ENCODE measurements at places on chromosomes 12 and 14.
A peak's percentile ranks its signal among the peaks of the same experiment; 100 is the strongest.

GRCh38 chr14:69886453-69887242, 7.4 kb downstream of the SMOC1 start:
- no peak for DNase-seq

DNA sequence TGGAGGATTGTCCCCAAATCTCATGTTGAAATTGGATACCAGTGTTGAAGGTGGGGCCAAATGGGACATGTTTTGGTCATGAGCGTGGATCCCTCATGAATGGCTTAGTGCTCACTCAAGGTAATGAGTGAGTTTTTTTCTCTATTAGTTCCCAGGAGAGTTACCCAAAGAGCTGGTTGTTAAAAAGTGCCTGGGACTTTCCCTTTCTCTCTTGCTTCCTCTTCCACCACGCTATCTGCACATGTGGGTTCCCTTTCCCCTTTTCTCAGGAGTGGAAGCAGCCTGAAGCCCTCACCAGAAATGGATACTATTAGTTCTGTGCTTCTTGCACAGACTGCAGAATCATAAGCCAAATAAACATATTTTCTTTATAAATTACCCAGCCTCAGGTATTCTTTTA, 465.4 kb downstream of the FSCB start:
- no peak for DNase-seq

DNA sequence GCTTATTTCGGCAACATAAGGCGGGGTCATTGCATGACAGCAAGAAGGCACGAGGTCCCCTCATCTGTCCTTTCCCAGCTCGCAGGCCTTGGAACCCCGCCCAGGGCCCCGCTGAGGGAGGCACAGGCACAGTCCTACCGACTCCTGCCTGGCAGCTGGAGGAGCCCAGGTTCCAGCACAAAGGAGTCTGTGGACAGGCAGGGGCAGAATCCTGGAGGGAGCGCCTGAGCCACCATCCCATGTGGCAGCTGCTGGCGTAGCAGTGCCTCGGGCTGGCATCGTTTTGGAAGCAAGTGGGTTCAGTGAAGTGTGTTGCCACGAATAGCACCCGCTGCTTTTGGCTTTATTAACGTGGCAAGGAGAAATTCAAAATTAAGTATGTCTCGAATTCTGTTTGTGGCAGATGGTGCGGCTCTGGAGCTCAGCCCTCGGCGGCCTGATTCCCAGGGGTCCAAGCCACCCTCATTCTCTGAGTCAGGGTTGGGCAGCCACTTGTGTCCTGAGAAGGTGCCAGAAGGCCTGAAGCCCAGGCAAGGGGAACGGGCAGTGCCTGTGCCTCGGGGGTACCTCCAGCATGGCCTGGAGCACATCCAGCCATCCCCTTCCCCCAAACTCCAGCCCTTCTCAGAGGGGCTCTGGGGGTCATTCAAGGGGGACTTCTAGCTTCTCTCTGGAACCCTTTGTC, 35.9 kb downstream of the SLC8B1 start:
- peak; percentile 64 for DNase-seq

GRCh38 chr14:30993071-30993470, 32.4 kb upstream of the AP4S1 start:
- no peak for DNase-seq

GRCh38 chr12:11756022-11756421, 106.5 kb downstream of the ETV6 start:
- no peak for DNase-seq

GRCh38 chr12:130331146-130331545, 6.5 kb upstream of the PIWIL1 start:
- DNase-seq = no peak

DNA sequence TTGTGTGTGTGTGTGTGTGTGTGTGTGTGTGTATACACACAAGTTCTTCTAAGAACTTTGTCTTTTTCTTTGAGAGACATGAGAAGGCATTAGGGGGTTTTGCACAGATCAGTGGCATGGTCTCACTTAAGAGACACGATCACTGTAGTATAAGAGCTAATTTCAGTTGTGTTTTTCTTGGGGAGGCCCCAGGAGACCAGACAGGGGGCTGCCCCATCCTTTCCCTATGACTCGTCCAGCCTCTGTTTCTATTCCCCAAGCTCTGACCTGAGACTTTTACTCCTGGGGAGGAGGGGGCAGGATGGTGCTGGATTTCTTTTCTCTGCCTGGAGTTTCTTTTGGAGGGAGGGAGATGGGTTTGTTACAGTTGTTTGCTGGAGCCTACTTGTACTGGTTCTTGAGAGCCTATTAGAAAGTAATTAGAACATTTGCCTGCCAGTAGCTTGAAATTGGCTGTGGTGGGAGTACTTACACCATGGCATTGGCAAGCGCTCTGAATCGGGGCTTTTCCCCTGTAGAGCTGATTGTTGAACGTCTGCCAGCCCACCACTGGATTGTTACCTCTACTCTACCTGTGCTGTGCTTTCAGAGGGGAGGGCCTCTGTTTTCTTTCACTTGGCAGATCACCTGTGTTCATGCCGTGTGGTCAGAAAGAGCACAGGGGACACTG, 109.5 kb downstream of the TSPAN9 start:
- DNase-seq = no peak

DNA sequence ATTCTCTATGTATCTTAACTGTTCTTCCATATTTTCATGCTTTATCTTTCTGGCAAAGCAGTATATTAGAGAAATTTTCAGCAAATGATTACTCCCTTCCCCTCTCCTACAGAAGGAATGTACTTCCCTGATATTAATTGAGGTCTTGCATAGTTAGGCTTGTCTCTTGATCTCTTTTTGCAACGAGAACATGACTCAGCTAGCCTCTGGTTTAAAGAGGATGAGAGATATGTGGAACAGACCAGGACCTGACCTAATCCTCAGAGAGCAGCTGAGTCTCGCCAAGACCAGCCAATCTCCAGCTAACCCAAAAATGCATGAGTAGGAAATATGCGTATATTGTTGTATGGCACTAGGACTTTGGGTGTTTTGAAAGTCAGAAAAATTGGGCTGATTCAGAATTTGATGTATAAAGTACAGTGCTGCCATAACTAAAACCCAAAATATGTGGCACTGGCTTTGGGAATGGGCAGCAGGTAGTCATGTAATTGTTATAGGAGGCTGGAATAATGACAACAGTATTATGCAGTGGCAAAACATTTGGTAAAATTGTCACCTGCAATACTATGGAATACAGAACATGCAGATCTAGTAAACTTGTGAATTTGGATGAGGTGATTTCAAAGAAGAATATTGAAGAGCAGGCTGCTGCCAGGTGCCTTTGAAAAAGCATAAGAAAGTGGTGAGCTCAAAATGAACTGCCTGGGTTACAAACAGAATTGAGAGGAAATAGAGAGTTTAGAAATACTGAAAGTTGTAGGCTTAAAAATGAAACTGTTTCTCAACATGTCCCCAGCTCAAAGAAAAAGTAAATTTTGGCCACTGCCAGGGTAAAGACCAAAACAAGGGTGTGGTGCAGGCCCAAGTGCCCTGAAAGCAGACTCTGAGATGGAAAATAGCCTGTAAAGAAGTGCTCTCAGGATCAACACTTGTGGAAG, 9.3 kb upstream of the USP15 start:
- no peak for DNase-seq

DNA sequence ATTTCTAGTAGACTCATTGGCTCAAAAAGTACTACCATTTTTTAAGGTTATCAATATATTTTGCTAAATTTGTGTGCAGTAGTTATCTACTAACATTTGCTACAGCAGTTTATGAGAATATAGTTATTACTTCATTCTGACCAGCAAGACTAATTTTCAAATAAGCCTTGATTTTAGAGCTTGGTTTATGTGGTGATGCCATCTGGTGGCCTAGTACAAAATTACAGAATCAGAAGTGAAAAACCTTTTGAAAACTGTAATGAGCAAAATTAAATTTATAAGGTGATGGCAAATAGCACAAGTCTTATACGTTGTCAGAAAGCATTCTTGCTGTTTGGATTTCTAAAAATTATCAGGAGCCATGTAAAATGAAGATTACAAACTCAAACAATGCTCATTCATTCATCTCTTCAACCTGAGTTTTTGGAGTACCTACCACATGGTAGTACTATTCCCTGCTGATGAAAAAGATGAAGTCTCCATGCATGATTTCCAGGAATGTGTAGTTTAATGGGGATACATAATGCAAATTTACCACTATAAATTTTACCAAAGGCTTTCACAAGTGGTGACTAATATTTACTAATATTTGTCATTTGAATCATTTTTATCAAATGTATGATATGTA, 51.0 kb downstream of the MAGOHB start:
- DNase-seq = no peak

DNA sequence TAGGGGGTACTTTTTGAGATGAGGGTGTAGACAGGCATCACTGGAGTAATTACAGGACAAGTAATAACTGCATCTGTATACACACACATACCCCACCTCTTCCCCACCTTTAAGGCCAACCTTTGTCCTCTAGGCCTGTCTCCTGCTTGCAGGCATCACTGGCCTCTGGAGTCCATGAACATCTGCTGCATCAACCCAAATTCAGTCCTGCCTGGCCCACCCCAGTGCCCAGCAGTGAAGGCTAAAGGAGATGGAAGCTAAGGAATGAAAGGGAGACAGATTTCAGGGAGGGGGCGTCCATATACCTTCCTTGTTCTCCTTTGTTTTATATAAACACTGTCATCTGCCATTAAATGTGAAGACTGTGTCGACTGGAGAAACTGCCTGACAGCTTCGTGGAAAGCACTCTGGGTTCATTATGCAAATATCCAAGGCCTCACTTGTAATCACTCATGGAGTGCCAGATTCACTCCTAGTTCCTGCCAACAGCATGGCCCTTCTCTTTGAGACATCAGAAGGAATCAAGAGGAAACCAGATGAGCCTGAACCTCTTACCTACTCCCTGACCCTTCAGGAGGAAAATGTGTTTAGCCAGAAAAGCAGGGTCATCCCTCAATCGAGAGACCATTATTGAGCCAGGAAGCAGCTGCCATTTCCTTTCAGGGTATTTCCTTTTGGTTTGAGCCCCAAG, 64.4 kb downstream of the SERPINA3 start:
- no peak for DNase-seq

GRCh38 chr14:41623736-41624135, 17.1 kb downstream of the LRFN5 start:
- no peak for DNase-seq

DNA sequence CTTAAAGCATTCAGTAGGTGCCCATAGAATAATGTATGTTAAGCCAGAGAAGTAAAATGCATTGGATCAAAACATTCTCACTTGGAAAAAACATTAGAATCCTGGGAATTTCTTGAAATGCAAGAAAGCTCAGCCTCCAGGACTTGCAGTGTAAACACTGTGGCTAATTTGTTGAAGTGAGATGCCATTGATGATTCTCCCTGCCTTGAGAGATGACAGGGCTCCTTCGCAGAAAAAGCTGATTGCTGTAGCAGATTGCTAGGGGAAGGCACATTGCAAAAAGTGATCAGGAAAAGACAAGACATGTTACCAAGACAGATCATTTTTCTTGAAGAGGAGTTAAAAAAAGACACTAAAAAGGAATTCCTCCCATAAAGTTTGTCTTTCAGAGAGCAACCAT, 204.2 kb upstream of the HMGA2 start:
- DNase-seq = no peak

DNA sequence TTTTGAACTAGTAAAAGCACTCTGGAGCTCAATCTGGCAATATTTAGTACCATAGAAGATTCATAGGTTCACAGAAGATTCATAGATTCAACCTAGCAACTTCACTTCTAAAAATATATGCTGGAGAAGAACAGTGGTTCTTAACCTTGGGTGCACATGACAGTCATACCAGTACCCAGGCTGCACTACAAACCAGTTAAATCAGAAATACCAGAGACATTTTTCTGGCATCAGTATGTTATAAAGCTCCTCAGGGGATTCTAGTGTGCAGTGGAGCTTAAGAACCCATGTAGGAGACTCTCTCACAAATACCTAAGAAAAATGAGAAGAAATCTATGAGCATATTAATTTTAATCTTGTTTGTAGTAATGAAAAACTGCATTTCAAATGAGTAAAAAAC, 46.6 kb downstream of the CNTN1 start:
- no peak for DNase-seq

- no peak for DNase-seq
These were observed 1.6 kb downstream of the FGF6 start for GRCh38 chr12:4444031-4444430.

- no peak for DNase-seq
These were observed 40.4 kb upstream of the LDHB start for GRCh38 chr12:21697904-21698630.

GRCh38 chr14:56196274-56196673, 78.1 kb downstream of the PELI2 start:
- DNase-seq = no peak

- no peak for DNase-seq
These were observed 49.8 kb downstream of the CNTN1 start for GRCh38 chr12:40742041-40742440.

DNA sequence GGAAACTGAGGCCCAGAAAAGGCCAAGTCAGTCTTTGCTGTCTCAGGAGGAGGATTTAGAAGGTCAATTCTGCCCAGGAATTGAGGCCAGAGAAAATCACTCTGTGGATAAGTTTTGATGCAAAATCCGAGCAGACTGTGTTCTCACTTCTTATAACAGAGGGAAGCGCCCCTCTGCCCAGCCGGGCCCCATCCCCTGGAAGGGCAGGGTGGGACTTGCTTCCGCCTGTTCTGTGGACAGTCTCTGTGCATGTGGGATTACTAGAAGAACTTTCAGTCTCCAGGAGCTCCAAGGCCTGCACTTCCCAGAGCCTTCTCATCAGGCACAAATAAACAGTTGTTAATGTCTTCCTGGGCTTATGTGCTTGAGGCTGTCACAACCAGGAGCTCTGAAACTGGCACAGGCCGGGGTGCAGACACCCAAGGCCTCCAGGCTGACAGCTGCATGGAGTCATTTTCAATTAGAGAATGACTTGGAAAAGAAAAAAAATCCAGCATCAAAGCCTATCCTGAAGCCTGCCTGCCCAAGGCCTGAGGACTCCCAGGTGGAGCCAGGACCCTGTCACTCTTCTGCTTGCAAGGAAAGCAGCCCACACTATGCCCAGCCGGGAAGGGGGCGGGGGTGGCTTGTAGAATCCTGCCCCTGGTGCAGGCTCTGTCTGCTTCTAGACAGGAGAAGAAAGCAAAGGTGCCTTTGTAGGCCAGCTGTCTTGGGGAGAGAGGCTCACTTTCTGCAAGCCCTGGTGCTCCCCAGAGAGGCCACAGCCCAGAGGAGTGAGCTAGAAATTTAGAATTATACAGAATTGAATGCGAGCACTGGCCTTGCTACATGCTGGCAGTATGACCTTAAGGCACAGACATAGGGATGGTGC, 84.7 kb downstream of the NTF3 start:
- DNase-seq = no peak

GRCh38 chr12:48296586-48297282, 54.0 kb downstream of the ZNF641 start:
- DNase-seq = peak; percentile 78

- peak; percentile 83 for DNase-seq
These were observed 24.7 kb upstream of the MAP1LC3B2 start for GRCh38 chr12:116534311-116535121.

DNA sequence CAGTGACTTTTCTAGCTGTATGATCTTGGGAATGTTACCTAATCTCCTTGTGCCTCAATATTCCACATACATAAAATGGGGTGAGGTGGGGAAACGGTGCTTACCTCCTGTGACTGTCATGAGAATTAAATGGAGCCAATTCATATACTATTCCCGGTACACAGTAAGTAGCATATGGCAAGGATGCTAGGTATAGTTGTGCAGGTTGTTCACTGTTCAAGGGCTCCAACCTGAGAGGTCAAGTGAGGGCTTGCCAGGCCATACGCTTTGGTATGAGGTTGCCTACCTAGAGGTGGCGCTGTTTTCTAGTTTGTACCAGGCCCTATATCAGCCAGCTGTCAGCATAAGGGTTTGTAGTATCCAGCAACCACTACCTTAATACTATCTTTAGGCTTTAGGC, 3.6 kb upstream of the BATF start:
- no peak for DNase-seq

- DNase-seq = no peak
These were observed 2.6 kb downstream of the LIN7A start for GRCh38 chr12:80935111-80935510.

GRCh38 chr14:76267322-76268046, 108.5 kb upstream of the ESRRB start:
- DNase-seq = peak; percentile 71
